ENCODE measurements at places on chromosomes 3 and 15. TPM values are rescaled to one million over a fixed set of nuclear protein-coding genes. Genes with fewer than 3 reads are reported as not detected.

GRCh38 chr3:196127308-196128040 is 45.6 kb upstream of the TFRC start:
- no peak for DNase-seq

GRCh38 chr15:82986442-82986780 is 401 bp downstream of the RAMAC start:
- DNase-seq: no peak

DNA sequence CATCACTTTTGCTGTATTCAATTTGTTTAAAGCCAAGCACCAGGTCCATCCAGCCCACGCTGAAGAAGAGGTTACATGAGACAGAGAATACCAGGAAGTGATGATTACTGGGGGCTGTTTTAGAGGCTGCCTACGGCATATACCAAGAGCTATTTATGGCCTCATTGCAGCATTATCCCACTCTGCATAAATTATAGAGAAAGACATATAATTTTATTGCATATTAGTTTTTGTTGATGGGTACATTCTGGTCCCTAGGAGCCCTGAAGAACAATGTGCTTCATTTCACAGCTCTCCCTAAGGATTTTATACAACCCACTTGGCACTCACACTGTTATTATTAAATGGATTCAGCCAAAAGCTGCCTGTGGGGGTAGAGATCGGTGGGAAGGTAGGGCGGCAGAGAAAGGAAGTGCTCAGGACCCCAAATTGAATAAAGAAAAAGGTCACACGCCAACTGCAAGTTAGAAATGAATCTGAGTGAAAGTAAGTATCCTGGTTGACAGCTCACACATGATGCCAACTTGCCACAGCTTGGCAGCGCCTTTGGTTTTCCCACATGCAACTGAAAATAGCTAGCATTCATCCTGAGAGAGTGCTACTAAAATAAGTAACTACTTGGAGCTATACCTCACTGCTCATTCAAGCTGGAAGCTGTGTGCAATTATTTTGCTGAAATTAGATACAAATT is 73.7 kb downstream of the CCNL1 start:
- DNase-seq: no peak

- DNase-seq: no peak
Measured at GRCh38 chr15:98427321-98427720, 221.0 kb upstream of the IGF1R start.

DNA sequence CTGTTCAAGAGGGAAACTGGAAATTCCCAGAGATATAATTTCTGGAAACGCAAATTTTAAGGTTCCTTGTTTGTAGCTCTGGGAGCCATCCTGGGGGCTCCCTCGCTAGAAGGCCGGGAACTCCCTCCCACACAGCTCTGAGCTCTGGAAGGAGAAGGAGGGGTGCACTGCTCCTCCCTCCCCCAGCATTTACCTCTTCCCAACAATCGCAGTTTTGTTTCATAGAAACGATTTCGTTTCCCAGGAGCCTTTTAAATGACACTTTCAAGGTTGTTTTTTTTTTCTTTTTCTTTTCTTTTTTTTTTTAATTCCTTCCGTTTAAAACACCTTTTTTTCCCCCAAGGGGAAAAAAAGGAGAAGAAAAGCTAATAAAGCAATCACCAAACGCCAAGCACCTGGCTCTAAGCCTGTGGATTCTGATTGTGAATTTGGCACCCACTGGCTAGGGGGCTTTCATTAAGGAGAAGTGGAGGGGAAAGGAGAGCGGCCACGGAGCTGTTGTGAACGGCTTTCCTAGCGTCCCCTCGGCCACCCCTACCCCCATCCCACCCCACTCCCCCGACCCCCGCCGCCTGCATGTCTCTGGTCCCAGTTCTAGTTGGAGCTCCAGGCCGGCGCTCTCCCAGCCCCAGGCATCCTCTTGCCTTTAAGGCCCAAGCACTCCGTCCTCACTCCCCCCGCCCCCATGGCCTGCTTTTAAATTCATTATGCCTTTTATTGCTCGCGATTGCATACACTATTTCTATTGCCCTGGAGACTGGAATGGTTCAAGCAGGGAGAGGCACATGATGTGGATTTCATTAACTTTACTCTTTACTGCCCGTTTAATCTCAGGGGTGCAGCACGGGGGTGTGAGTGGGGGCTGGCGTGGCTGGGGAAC is 13.6 kb upstream of the CCDC33 start:
- DNase-seq: no peak

DNA sequence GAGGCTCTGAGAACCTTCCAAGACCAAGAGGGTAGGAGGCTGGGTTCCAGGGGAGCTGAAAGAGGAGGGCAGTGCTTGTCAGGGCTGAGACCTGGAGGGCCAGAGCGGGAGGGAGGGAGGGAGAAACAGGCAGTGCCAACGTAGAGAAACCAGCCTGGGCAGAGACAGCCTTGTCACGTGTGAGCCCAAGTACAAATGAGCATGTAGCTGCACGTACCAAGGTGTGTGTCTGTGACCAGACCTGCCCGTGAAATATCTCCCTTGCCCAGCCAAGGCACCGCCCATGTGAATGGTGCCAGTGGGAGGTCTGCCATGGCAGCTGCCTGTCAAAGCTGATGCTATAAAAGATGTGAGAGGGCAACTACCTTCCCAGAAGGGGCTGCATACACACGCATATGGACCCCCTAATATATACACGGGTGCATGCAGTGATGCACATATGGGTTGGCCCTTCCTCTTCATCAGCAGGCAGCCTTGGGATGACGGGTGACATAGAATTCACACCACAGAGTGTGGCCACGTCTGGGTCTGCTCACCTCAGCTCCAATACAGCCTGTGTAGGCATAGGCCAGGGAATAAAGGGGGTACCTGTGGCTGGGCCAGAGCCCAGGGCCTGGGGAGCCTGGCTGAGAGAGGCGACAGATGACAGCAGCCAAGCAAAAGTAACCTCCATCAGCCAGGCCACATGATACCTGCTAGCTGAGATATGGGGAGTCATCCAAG is 7.8 kb upstream of the CTDSPL start:
- DNase-seq: no peak

- no peak for DNase-seq
Measured at GRCh38 chr3:66823532-66823931, 174.6 kb upstream of the KBTBD8 start.

- no peak for DNase-seq
Measured at GRCh38 chr3:140727886-140728285, 50.0 kb downstream of the TRIM42 start.

- no peak for DNase-seq
Measured at GRCh38 chr3:27888562-27888961, 166.4 kb upstream of the EOMES start.

- DNase-seq: no peak
Measured at GRCh38 chr15:84684092-84684491, 26.1 kb upstream of the NMB start.

- no peak for DNase-seq
Measured at GRCh38 chr15:71761649-71762048, 48.7 kb upstream of the NR2E3 start.

DNA sequence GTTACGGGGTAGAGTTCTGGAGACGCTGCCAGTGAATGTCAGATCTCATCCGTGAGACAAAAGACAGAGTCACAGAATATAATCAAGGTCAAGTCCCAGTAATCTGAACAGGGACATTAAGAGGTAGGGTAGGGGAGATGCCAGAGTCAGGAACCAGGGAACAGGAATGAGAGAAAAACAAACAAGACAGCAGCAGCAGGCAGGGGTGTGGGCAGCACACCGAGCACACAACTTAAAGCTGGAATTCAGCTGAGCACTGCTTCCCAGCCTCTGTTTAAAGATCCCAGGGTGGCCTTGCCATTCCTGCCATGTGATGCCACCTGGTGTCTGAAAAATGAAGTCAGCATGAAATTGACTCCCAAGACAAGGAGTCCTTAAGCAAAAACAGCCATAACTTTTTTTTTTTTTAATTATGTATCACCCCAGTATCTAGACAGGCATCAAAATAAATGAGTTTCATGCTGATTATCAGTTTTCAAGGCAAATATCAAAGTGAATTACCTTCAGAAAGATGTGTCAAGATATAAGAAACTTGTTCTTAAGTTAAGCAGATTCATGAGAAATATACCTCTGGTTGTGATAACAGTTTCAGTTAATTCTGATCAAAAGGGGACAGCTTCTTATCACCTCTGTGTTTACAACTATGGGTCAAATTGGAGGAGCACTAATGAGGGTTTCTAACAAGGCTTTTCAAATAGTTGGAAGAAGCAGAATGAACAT is 203.7 kb downstream of the SLC9A9 start:
- DNase-seq: no peak

- DNase-seq: no peak
Measured at GRCh38 chr3:170023165-170023564, 14.6 kb upstream of the GPR160 start.

GRCh38 chr15:48675436-48675835 is 29.9 kb upstream of the FBN1 start:
- DNase-seq: no peak

GRCh38 chr15:43508991-43509659 is 8.3 kb upstream of the MAP1A start:
- DNase-seq: no peak

GRCh38 chr3:53629402-53629723 is 135.0 kb downstream of the CACNA1D start:
- DNase-seq: no peak

DNA sequence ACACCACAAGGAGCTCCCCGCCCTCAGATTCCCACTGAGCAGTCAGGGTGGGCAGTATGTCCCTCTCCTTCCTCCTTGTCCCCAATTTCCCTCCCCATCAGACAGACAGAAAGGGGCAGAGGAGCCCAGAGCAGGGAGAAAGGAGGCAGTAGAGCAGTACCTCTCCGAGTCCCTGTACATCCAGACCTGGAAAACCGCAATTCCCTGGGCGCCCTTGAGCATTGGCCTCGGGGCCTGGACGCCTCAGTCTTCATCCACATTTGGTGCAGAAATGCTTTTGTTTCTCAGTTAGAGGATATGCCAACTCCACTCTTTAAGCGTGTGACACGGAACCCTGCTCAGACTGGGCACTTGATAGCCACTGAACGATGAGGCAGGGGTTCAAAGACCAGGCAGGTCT is 5.9 kb downstream of the ISG20 start:
- DNase-seq: no peak

DNA sequence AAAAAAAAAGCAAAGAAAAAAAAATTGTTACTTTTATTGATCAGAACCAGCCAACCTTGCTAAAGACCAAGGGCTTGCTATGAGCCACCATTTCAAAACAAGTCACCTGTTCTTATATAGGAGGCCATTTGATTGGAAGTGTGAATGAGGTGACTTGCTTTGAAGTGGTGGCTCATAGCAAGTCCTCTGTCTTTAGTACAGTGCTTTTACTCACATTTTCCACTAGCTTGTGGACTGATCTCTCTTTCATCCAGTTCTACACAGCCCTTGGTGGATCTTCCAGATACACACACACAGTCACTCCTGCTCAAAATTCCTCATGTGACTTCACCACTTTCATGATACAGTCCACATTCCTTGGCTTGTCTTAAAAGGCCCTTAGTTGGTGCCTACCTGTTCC is 13.5 kb downstream of the CLSTN2 start:
- DNase-seq: no peak

- DNase-seq: no peak
Measured at GRCh38 chr3:40532252-40532651, 7.5 kb downstream of the ZNF621 start.

DNA sequence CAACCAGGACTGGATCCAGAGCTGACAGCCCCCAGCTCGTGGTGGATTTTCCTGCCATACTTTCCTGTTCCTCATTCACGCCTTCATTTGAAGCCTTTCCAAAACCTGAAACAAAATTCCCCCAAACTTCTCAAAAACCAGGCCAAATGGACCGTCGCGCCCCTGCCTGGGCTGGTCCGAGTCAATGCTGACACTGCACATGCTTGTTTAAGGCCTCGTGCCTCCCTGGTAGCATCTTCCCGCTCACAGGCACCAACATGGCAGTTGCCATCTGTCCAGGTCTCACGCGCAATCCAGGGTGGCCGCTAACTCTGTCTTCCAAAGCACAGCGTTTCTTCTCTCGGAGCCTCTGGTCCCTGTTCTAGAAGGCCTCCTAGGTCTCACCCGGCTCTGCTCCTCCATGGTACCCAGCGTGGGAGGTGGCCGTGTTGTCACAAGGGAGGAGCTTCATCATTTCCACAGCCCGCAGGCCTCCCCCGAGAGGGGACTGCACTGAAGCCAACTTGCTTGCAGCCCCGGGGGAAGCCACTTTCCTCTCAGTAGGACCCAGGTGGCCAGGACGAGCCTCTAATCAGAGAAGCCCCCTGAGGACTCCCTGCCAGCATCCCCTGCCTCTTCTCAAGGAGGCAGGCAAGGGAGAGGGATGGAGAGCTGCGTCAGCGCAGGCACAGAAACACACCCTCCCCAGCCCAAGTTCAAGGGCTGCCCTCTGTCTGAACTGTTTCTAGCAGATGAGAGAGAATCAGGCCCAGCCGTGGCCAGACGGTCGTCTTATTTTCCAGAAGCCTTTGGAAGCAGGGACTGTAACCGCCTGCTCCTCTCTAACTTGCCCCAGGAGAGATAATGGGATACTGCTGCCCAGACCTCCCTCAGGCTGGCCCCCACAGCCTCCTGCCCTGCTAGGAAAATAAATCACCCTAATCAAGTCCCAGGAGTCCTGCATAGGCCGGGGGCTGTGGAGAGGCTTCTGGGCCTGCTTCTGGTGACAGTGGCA is 152.8 kb upstream of the TLE3 start:
- no peak for DNase-seq

DNA sequence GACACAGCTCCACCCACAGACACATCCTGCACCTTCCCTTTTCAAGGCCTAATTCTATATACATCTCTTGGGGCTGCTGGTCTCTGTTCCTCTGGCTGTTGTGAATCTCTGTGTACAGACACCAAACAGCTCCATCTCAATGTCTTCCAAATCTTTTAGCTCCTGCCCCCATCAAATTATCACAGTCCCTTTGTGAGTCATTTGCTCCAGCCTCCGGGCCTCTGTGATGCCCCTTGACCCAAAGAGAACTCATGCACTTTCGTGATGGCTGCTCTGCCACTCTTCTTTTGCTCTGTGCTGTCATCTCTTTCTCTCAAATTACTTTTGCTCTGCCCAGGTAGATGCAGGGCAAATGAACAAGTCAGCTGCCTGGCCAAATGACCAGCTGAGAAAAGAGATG is 369.0 kb upstream of the CDIN1 start:
- DNase-seq: no peak

DNA sequence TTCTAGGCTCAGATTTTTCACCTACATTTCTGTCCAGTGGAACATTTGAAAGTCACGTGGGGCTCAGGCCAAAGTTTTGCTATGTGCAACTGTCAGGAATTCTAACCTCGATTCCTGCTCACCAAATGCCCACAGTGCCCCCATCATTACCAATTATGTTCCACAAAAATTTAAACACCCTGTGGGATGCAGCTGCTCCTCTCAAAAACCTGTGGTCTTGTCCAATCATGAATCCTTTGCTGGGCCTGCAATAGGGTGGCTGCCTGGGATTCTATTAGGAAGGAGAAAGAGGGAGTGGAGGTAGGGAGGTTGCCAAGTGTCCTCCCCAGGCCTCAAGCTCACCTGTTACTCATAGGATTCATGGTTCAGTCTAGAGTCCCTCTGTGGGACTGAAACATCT is 68.1 kb downstream of the RHCG start:
- DNase-seq: no peak

GRCh38 chr3:159166899-159167586 is 365.2 kb downstream of the MFSD1 start:
- DNase-seq: no peak

RNF168 gene
- total RNA-seq: 21.9 TPM

LINGO1 gene
- total RNA-seq: 0.78 TPM

STRC gene
- total RNA-seq: not detected

SLC2A2 gene
- not detected for total RNA-seq

TRPM1 gene
- not detected for total RNA-seq

AGTR1 gene
- 2.2 TPM for total RNA-seq

ARHGEF26 gene
- 1.9 TPM for total RNA-seq

GCNT3 gene
- not detected for total RNA-seq

SLC26A6 gene
- 14.1 TPM for total RNA-seq

SENP8 gene
- 5.9 TPM for total RNA-seq

AKAP13 gene
- 292 TPM for total RNA-seq

PLA2G4D gene
- total RNA-seq: not detected
